Naive thymus-derived CD4-positive, alpha-beta T cell (primary cell): ENCODE measurements at places on chromosomes 1 and 21. TPM values are rescaled to one million over a fixed set of nuclear protein-coding genes. Genes with fewer than 3 reads are reported as not detected.
A peak's percentile ranks its signal among the peaks of the same experiment; 100 is the strongest.

C1orf226 gene
- polyA plus RNA-seq = not detected

STRIP1 gene
- polyA plus RNA-seq = 35.2 TPM

- no peak for DNase-seq
These were observed at the start of gene CCDC190 for GRCh38 chr1:162861101-162861500. CCDC190 (minus strand) TSS chr1:162861175; CDS start chr1:162859646, 1,529 bp downstream.

GRCh38 chr1:33335020-33335419, 14.1 kb upstream of the A3GALT2 start:
- no peak for DNase-seq

DNA sequence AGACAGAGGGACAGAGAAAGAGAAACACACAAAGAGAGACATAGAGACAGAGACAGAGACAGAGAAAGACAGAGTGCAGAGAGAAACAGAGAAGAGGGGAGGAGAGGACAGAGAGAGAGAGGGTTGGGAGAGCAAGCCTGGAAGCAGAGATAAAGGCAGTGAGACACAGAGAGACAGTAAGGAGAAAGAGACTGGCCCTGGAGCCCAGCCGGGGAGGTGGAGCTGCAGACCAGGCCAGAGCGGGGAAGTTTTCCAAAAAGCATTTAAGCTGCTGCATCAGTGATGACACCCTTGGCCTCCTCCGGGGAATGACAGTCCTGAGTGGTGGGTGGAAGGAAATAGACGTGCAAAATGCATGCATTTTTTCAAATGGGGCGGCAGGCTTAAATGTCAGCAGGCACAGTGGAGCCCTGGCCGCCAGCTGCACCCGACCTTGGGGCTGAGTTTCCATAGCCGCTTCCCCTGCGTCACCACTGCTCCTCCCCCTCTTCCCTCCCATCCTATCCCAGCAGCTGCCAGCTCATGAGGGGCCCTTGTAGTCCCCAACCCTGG, 95.4 kb upstream of the KLHDC7A start:
- DNase-seq = no peak

DNA sequence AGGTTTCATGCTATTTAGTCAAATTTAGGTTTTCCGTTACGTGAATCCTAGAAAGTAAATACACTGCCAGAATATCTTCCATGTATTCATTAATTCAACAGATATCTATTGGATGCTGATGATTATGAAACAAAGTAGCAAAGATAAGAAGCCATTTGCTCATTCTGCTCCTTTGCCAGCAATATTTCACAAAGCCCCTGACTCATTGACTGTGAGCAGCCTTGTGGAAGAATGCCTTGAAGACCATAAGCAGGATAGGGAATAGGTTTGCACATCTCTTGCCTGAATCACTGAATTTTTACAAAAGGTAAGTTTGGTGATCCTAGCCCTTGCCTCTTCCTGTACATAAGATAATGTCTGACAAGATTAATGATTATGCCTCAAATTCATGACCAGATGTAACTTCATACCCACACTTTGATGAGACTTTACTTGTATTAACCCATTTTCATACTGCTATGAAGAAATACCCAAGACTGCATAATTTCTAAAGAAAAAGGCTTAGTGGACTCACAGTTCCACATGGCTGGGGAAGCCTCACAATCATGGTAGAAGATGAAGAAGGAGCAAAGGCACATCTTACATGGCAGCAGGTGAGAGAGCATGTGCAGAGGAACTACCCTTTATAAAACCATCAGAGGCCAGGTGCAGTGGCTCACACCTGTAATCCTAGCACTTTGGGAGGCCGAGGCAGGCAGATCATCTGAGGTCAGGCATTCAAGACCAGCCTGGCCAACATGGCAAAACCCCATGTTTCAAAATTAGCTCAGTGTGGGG, 1.6 kb upstream of the PIGK start:
- DNase-seq = no peak

DNA sequence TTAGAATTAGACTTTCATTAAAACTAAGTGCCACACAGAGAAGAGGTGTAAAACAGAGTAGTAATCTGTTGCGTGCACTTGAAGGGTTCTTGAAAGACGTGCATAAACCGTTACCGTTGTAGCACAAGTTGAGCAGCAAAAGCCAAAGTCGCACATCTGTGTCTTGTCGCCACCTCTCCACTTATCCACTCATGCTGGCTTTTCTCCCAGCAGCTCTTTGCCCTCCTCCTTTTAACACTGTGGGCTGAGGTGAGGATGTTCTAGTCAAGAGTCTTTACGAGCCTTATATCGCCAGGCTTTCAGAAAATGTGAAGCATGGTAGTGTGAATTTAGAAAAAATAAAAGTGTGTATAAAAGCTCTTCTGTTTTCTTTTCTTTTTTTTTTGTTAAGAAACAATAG, 48.0 kb downstream of the NR5A2 start:
- DNase-seq = no peak

DNA sequence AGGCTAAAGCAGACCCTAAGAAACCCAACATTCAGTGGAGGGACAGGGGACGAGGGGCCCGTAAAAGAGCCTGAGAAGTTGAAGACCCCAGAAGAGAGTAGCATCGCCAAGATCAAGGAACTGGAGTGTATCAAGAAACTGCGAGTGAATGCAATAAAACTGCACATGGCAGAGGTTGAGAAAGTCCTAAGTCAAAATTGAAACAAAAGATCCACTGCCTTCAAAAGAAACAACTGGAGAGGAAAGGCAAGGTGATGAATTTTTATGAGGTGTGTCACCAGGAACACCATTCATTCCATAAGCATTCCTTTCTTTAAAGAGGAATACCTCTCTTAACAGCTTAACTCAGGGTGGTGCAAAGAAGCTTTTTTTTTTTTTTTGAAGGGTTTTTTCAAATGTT, 38.3 kb upstream of the ADORA3 start:
- no peak for DNase-seq

DNA sequence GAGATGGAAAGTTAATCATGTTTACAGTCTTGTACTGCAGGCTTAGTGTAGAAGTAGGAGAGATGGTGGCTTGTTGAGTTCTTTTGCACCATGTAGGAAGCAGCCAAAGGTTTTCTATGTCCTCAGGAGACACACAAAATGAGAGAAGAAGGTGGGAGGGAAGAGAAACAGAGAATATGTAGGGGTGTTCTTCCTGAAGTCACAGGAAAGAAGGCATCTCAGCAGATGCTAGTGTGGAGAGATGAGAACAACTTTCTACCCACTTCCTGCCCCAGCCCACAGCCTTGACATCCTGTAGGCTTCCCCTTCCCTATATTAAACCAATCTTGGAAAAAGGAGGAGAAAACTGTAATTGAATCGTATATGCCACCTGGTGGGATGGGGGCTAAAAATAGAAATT, 217.0 kb downstream of the S1PR1 start:
- DNase-seq = peak; percentile 9

- DNase-seq = no peak
These were observed 32.9 kb downstream of the RASSF5 start for GRCh38 chr1:206540044-206540780.

GRCh38 chr21:42931560-42932235, 6.3 kb upstream of the ERVH48-1 start:
- no peak for DNase-seq

- no peak for DNase-seq
These were observed 26.5 kb downstream of the ZBTB8B start for GRCh38 chr1:32491386-32491785.

GRCh38 chr1:204924013-204924759, 53.5 kb downstream of the NFASC start:
- no peak for DNase-seq

- DNase-seq = no peak
These were observed 518 bp upstream of the SHE start for GRCh38 chr1:154502744-154503115.
